ENCODE measurements at places on chromosomes 11 and 22.

- DNase-seq: no peak
These were observed 21.1 kb downstream of the OR5P2 start for GRCh38 chr11:7775689-7776088.

- DNase-seq: no peak
These were observed 42.6 kb upstream of the SHANK2 start for GRCh38 chr11:71294846-71295600.

DNA sequence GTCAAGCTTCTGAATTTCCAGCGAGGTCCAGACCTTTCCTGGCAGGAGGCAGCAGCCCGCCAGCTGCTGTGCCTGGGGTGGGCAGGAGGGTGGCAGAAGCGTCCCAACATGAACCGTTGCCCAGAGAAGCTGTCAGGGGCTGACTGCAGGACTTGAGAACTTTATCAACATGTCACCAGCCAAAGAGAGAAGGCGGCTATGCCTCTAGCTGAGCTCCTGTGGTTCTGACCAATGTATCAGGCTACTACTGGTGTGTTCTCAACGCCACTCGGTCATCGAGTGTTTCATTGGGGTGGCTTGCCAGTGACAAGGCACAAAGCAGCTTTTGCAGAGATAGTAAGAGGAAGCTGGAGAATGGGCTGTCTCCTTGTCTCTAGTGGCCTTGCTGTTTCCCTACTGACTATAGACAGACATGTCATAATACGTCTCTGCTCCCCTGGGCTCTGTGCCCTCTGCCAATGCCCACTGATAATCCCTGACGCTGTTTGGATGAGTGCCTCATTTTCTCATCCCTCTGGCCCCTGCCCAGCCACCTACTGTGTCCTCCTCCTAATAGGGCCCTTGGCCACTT, 17.6 kb upstream of the ASCC2 start:
- no peak for DNase-seq

DNA sequence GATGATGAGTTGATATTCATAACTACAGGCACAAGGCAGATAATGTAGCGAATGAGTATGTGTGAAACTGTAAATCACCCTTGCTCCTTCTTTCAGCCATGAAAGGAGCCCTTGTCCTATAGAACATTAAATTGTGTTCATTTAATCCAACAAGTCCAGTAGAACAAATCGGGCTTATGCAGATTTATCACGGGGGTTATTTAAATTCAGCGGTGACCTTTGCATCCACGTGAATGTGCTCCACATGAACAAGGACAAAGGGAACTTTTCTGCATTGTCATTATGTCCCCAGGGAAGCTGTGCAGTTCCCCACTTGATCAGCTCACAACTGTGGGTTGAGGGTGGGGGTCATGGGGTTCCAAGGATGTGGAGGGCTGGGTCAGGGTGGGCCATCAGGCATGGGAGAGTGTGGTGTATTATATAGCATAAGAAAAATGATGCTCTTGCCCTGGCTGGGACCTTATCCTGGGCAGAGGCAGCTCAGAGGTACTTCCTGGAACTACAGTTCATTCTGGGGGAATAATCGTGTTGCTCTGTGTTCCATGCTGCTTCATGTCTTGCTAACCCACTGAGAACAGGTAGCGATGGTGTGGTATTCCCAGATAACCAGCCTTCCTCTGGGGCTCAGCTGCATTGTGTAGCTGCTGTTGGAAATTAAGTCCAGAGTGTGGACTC, 306.6 kb downstream of the FAT3 start:
- DNase-seq: no peak

GRCh38 chr22:26953012-26953883, 295.9 kb downstream of the MIAT start:
- no peak for DNase-seq

DNA sequence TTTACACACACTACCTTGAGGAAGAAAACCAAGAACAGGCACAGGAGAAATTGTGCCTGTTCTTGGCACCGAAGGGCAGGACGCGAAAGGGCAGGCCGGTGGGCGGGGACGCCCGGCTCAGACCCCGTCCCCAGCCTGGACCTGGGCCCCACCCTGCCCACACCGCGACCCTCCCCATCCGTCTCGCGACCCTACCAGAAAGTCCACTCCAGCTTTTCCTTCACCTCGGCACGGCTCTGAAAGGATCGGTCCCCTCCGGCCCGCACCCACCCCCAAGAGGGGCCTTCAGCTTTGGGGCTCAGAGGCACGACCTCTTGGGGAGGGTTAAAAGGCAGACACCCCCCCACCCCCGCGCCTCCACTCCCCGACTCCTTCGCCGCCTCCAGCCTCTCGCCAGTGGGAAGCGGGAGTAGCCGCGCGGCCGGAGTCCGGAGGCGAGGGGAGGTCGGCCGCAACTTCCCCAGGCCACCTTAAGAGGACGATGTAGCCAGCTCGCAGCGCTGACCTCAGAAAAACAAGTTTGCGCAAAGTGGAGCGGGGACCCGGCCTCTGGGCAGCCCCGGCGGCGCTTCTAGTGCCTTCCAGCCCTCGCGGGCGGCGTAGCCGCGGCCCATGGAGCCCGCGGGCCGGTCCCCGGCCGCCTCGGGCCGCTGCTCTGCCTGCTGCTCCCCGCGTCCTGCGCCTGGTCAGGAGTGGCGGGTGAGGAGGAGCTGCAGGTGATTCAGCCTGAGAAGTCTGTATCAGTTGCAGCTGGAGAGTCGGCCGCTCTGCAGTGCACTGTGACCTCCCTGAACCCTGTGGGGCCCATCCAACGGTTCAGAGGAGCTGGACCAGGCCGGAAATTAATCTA, 4.4 kb downstream of the SEC14L6 start:
- no peak for DNase-seq

DNA sequence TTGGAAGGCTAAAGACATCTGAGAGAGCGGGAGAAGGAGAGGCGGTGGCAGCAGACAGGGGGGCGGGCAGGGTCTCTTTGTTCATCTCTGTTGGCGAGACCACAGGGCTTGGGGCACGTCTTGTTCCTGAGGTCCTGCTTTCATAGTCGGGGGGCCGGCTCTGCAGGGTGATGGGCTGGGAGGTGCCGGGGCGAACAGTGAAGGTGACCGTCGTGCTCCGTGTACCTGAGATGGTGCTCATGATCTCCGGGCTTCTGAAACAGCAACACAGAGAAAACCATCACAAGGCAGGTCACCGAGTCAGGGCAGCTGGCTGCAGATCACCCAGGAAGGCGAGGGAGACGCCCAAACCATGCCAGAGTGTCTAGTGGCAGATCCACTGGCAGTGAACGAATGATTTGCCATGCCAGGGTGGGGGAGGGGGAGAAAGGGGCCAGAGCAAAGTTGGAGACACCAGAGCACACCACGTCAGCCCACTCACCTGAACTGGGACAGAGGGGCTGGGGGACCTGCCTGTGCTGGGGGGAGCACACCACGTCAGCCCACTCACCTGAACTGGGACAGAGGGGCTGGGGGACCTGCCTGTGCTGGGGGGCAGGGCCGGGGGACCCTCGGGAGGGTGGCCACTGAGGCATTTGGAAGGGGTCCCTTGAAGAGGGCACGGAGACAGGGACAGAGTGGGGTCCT, 75.0 kb downstream of the CTTN start:
- DNase-seq: no peak

GRCh38 chr22:22388090-22388489, 120.5 kb downstream of the ZNF280B start:
- DNase-seq: no peak

GRCh38 chr11:60334005-60334620, 7.1 kb downstream of the MS4A6E start:
- peak; percentile 51 for DNase-seq

GRCh38 chr22:30036656-30037055, 43.6 kb upstream of the HORMAD2 start:
- DNase-seq: no peak

- no peak for DNase-seq
These were observed 36.3 kb downstream of the KCNC1 start for GRCh38 chr11:17770917-17771316.

- DNase-seq: no peak
These were observed 15.3 kb upstream of the OR10V1 start for GRCh38 chr11:59728913-59729312.

DNA sequence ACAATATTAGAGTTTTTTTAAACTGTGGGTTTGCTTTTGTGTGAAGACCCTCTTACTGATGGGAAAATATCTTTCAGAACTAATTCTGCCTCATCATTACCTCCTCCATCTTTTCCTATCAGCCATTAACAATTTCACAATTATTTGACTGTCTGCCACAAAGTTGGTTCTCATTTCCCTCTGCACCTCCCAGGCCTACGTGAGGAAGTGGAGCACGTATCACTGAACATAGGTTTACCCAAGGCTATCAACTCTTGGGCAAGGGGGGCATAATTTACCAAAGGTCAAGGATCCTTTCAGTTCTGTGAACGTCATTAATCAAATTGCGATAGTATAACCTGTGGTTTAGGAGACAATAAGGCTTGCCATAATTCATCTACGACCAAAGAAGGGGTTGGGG, 60.0 kb downstream of the LIF start:
- DNase-seq: no peak

DNA sequence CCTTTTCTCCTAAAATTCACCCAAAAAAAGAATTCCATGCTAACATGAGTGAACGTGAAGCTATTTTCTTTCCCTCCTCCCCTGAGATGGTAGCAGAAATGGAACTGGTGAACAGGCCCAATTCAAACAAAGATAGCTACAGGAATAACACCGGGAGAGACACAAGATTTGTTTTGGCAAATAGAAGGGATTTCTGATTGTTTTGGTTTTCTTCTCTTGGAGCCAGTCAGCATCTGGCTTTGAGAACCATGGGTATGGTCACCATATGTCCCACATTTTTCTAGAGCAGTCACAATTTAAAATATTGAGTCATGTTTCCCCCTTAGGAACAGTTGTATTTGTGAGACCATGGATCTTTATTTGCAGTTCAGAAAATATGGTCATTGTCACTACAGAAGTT, 214.1 kb downstream of the FAM76B start:
- no peak for DNase-seq

DNA sequence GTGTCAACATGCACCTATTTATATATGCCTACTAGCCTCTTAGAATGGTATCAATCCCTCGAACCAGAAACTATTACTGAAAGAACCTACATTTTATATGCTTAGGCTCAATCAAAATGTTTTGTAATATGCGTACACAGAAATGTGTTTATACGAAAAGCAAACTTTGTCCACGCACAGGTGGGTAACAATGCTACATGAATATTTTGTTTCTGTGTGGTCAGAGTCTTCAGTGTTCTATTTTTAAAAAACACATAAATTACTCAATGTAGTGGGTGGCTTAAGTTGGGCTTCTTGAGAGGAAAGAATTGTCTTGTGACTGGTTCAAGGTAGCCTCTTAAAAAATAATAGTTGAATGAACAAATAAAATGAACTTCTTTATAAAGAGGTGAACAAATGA, 46.1 kb downstream of the SYTL2 start:
- DNase-seq: no peak

GRCh38 chr11:41978945-41979344, 519.5 kb upstream of the LRRC4C start:
- DNase-seq: no peak

DNA sequence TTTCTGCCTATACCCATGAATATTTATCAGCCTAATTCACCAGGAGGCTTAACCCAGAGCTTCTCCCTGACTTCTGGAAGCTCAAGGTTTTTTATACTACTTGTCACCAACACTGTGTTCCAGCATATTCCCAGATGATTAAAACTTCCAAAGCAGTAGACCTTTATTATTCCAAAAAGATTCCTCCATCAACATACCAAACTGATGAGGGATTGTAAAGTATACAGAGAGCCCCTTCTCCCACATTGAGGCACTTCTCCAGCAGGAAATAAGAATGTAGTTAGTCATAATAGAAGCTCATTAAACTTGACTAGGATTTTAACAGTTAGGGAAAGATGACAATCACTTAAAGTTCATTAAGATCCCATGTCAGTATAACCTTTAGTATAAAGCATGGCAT, 51.4 kb upstream of the CEP126 start:
- DNase-seq: no peak

DNA sequence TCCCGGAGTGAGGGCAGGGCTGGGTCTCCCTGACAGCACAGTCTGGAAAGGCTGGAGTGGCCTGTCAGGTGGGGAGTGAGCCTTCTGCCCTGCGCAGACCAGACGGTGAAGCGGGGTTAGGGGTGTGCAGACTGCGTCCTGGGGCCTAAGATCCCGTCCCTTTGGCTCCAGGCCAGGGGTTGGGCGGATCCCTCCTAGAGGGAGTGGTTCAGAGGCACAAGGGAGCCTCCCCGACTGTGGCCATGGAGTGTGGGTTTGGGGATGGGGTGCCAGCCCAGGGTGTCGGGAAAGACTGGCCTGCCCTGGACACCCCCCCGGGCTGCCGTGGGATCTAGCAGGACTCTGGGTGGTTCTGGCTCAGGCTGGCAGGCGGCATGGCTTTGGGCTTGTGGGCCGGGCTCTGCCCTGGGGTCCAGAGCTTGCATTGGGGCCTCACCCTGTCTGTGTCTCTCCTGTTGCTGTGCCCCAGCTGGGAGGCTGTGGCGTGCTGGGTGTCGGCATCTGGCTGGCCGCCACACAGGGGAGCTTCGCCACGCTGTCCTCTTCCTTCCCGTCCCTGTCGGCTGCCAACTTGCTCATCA, 19.5 kb downstream of the TSPAN4 start:
- no peak for DNase-seq

GRCh38 chr22:40588726-40589125, 47.8 kb downstream of the MRTFA start:
- no peak for DNase-seq

DNA sequence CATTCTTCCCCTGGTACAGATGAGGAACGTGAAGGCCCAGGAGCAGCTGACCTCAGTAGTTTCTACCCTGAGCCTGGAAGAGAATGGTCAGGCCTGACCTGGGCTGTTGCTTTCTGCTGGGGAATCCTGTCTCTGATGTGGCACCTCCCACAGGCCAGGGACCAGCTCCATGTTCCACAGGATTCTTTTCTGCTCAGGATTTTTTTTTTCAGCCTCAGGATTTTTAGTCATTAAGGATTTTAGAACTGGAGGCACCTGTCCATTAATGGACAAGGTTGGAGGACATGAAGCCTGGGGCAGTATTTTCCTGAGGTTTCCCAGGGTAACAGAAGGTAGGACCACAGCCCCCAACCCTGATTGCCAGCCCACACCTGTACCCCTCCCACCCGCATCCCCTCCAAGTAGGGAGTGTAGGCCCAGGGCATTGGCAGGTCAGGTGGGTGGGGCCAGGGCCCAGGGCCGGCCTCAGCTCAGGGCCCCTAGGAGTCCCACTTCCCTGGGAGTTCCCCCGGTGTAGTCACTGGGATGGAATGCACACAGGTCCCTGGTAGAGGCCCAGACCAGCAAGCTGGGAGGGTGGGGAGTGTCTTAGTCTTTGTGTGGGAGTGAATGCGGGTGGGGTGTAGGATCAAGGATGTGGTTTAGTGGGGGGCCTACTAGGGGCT, 16.1 kb downstream of the BIK start:
- no peak for DNase-seq

- DNase-seq: no peak
These were observed 101.0 kb upstream of the AKIP1 start for GRCh38 chr11:8809939-8810539.
